NCI-H187 treated with DMSO at 0.1 percent for 48 hours (cell line): ENCODE measurements at places on chromosomes 7 and 10.

GRCh38 chr7:157222687-157223086, 84.0 kb downstream of the UBE3C start:
- no peak for DNase-seq

- no peak for DNase-seq
Measured at GRCh38 chr10:61480208-61480607, 27.0 kb upstream of the TMEM26 start.

DNA sequence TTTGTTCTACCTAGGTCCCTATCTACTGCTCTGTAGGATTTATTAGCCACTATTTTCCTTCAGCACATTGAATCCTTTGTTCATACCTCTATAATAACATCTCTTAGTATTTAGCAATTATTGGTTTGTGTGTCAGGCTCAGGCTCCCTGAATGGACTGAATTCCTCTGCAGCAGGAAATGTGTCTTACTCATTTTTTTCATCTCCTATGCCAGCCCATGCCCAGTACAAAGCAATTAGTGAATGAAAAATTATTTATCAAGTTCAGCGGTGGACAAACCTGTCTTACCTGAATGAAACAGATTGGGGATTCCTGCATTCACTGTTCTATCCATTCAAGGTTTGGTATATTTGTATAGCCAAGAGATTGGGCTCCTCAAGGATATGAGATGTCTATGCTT, 53.7 kb downstream of the C1GALT1 start:
- DNase-seq: no peak

GRCh38 chr7:23184709-23185359, 3.0 kb downstream of the NUP42 start:
- no peak for DNase-seq

DNA sequence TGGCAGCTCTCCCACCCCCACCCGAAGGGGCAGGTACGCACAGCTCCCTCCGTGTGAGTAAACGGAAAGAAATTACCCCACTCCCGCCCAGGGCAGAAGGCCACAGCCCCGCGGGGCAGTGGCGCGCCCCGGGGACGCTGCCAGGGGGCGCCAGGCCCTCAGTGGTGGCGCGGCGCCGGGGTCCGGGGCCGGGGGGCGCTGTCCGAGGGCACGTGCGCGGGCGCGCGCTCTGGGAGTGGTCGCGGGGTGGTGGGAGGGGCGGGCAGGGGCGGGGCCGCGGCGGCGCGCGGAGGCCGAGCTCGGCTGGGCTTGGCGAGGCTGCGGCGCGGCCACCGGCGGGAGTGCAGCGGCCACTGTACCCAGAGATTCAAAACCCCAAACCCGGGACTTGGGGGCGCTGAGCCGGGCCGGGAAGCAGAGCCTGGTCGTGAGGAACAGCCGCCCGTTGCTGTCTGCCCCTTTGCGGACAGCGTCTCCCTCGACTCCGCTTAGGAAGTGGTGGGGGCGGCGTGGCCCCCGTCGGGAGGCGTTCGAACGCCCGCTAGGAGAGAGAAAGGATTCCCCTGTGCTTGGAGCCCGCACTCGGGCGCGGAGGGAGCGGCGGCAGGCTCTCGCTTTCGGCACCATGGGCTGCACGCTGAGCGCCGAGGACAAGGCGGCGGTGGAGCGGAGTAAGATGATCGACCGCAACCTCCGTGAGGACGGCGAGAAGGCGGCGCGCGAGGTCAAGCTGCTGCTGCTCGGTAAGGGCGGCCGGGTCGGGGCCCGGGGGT, at the start of gene GNAI1:
Gene GNAI1, plus strand, starts transcription at position 296 of the 773 bp plus-strand sequence. Its CDS starts 330 bp downstream, at position 626.
- no peak for DNase-seq

DNA sequence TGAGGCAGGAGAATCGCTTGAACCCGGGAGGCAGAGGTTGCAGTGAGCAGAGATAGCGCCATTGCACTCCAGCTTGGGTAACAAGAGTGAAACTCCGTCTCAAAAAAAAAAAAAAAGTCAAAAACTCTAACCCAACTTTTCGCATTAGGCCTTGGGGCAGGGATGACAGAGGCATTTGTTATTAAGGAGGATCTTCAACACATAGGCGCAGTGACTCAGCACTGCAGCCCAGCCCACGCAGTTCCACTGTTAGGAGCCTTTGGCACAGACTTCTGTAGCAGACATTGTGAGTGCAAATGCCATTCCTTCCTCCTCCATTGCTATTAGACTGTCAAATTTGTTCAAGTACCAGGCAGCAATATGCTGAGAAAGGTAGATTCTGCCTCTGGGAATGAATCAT, 43.1 kb upstream of the KLHL7 start:
- DNase-seq: no peak
